Stimulated activated CD8-positive, alpha-beta memory T cell treated with anti-CD3 and anti-CD28 coated beads, Interleukin-4, amount 100 ng/mL, for 48 hours (primary cell): ENCODE measurements at places on chromosomes 12 and 14.
A peak's percentile ranks its signal among the peaks of the same experiment; 100 is the strongest.

DNA sequence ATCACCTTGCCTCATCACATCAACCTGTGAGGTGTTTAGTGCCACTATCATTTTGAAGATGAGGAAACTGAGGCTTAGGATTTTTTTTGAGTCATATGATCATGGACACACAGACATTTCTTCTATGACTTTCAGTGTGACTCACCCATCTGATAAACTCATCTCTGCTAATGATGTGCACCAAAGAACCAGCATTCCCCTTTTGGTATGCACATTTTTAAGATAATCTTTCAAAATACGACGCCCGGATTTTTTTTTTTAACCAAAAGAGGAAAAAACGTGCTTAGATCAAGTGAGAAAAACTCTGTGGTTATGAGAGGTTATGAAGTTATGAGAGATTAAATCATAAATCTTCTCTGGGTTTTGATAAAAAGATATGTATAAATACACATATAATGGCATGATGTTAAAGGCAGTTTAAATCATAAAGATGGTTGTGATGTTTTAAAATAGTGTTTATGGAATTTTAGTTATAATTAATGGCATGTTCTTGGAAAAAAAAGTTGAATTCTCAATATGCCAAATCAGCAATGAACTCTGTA, 948.1 kb downstream of the TMTC2 start:
- DNase-seq: no peak

- no peak for DNase-seq
These were observed 89.5 kb upstream of the MANSC4 start for GRCh38 chr12:27869567-27869966.

DNA sequence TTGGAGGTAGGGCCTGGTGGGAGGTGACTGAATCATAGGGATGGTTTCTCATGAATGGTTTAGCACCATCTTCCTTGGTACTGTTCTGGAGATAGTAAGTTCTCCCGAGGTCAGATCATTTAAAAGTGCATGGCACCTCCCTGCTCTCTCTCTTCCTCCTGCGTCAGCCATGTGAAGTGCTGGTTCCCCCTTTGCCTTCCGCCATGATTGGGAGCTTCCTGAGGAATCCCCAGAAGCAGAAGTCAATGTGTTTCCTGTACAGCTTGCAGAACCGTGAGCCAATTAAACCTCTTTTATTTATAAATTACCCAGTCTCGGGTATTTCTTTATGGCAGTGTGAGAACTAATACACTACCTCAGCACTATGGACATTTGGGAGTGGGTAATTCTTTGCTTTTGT, 4.8 kb upstream of the LGMN start:
- DNase-seq: no peak

DNA sequence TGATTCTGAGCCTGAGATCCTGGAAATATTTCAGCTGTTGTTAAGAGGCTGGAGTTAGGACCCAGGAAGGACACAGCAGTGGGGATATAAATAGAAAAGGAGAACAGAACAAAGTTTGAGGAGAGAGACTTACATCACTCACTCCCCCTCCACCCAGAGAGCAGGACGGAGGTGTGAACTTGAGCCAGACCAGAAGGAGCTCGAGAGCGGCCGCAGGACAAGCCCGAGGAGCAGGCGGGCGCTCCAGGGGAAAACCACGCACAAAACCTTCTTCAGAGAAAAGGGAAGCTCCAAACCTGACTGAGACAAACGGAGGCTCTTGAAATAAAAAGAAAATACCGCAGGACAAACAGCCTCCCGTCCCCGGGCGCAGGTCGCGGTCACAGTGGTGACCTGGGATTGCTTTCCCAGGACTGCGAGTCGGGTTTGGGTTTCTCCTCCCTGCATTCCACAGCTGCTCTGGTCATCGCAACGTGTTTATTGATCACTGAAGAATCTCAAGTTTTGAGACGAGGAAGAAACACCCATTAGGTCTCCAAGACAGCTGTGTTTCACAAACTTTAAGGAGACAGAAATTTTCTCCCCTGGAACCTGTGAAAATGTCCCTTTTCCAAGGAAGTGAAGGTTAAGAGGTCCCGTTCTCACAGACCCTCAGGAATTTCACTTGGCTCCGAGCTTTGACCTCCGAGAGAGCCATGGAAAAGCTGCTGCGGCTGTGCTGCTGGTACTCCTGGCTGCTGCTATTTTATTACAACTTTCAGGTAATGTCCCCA, at the start of gene ADGRD1:
TSS of gene ADGRD1 (plus strand) at position 137 of the 773 bp plus-strand sequence. CDS start at position 696, 559 bp downstream.
- no peak for DNase-seq

DNA sequence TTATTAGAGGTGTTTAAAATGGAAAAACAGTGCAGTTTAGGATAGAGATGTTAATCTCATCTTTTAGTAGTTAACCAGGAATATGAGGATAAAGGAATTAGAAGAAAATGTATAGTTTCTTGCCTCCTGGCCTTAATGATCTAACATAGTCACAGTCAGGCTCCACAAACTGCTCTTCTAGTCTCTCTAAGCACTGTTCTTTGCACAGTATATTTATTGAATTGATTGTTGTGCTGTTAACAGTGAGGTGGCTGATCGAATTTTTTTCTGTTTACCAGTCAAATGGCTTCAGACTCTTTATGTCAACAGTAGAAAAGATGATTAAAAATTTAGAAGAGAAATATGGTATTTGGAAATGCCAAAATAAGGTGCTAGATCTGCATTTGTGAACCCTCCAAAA, 37.8 kb downstream of the ATF7IP start:
- no peak for DNase-seq

GRCh38 chr12:13377698-13378097, 181.2 kb downstream of the EMP1 start:
- no peak for DNase-seq

DNA sequence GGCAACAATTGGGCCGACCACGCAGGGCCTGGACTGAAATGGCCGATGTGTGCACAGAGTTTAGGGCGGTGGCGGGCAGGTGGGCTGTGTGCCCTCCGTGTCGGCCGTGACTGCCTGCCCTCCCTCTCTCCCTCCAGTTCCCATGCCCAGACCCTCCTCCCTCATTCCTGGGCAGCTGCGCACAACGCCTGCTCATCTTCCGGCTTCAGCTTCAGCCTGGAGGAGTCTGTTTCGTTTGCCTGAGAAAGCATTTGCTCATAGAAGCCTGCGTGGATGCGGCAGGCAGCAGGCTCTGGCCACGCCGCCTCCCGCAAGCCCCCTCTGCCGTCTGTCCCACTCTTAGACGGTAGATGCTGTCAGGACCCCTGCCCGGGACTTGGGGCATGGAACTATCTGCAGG, 47.3 kb upstream of the FZD10 start:
- DNase-seq: no peak

DNA sequence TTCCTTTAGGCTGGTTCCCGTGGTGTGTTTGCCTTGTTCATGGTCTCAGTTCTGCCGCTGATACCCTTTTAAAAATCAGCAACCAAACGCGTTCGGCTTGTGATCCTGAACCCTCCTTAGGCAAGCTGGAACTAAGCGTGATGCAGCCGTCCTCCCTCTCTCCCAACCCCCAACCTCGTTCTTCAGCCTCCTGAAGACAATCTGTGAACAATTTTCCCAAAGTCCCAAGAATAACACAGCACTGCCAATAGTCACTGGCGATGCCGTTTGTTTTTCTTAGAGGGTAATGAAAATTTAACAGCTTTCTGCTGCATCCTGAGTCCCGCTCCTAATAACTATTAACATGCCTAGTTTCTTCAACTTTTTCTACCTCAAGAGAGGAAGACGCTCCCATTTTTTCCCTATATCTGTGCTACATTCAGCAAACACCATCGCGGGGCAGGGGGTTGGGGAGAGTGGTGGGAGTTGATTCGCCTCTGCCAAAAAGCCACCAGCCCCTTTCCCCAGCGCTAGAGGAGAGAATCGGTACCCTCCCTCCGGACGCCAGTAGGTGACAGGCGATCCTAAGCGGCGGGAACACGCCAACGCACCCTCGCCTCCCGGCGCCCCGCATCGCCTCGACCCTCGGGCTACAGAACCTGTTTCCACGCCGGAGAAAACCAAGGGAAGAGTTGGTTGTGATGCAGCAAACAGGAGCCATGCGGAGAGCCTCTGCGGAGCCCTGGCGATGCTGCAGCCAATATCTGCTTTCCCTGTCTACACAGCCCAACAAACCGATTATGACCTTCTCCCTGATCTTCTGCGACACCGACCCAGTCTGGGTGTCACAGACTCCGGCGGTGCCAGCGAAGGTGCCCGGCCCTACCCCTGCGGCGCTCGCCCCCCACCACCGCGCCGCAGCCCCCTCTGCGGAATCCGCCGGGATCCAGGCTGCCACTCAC, 752 bp downstream of the PRICKLE1 start:
- peak; percentile 33 for DNase-seq

GRCh38 chr14:86802726-86803125, 1190.3 kb downstream of the GALC start:
- DNase-seq: no peak

DNA sequence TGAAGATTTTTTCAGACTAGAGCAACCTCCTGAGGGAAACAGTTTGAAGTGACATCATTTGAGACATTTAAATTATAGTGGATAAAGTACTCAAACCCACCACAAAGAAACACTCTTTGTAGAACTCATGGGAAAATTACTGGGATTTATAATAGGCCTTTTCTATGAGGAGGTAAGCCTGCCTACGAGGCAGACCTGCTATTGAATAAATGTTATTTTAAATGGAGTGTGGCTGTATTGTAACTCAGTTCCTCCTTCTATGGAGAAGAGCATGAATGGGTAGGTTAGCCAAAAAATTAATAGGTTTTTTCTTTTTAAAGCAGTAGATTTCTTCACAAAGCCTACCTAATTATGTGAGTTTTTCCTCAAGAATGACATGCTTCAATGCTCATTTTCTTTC, 63.7 kb upstream of the PLEKHA5 start:
- no peak for DNase-seq

DNA sequence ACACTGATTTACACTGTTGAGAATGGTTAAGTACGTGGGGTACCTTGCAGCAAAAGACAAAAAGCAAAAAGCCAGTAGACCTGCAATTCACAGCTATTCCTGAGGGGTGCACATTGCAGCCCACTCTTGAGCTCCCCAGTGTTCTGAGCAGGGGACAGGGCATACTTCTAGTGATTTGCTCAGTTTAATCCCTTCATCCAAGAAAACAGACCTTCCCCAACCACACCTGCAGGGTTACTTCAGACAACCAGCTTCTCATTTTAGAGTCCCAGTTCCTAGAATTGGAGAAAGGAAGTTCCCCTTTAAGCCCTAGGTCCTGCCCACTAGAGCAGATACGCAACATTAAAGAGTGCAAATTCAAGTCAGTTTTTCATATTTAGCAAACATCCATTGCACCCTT, 3.6 kb upstream of the WSB2 start:
- DNase-seq: no peak

- DNase-seq: no peak
These were observed 903 bp upstream of the PPP4R3A start for GRCh38 chr14:91511043-91511383.

DNA sequence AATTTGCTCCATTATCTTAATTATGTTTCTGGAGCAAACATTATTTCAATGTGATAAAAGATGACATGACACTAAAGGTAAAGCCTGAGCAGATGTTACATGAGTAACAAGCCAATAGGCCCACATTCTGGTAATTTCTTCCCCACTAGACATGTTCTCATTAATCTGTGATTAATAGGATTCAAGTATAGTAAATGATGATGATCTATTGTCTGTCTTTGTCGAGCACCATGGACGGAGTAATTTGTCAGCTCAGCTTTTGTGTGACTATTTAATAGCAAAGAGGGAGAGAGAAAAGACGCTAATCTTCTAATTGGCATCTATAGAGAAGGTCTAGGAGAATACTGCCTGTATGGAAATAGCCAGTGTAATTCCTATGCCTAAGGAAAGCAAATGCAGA, 62.2 kb upstream of the INSM2 start:
- DNase-seq: no peak

DNA sequence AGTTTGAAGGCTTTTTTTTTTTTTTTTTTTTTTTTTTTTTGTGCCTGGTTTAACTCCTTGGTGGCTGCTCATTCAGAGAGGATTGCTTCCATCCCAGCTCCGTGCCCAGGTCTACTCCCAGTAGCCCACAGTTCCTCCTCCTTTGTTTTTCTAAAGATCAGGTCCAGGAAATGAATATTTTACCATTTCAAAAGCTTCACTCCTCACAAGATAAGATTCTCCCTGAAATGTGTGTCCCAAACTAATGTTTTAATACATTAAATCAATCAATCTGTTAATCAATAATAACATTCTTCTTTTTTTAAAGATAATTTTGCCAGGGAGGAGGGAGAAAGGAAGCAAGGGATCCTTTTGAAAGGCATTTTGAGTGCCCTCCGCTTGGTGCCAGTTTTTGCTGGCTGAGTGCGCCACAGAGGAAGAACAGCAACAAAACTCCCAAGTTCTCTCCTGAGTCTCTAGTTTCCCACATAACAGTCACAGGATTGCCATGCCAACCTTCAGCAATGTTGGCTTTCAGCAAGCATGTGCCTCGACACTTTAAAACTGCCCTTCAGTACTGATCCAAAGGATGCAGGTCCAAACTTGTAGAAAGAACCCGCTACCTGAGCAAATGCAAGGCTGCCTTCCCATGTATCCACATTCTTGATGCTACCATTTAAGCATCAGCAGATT, 99.2 kb downstream of the RMST start:
- no peak for DNase-seq

- no peak for DNase-seq
These were observed 13.7 kb downstream of the TCTN1 start for GRCh38 chr12:110627500-110628195.

DNA sequence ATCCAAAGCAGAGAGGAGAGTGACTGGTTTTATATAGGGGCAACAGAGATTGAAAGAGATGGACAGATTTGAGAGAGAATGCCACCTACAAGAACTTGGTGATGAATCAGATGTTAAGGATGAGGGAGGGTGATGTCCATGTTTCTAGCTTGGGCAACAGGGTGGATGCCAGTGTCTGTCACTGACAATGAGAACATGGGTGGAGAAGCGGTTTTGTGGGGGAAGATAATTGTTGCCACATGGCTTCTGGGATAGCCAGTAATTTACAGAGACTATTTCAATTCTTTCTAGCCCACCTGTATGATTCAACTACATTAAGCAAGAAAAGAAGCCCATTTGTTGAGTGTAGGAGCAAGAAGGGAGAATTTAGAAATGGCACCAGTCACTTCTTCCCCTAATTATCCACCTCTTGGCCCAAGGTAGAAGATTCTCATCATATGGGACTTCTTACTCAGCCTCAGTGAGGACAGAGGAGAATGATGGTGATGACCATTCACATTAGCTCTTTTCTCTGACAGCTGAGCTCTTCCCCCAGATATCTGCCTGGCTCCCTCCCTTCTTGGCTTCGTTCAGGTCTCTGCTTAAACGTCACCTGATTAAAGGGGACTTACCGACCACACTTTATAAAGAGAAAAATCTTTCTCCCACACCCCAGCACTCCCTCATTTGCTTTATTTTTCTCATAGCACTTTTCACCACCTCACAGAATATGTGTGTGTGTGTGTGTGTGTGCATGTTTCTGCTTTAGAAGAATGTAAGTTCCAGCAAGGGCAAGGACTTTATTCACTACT, 117.8 kb downstream of the DUSP6 start:
- DNase-seq: no peak

DNA sequence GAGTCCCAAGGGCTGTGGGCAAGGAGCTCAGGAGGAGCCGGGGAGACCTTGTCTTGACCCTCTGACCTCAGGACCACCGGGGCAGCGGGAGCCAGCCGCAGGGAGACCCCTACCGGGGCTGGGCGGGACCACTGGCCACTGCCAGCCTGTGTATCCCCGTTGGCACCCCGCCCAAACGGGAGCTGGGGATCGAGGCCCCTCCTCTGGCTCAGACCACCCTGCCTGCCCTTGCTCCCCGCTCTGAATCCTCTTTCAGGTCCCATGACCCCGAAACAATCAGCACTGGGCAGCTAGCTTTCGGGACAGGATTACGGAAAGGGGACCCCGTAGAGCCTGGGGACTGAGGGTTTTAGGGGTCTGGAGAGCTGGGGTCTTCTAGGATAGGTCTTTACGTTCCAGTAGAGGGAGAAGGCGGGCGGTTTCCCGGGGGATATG, 1.3 kb downstream of the GLI1 start:
- no peak for DNase-seq

GRCh38 chr12:4918950-4919660, 9.4 kb downstream of the KCNA1 start:
- no peak for DNase-seq
